ENCODE measurements at places on chromosomes 11 and 22. TPM values are rescaled to one million over a fixed set of nuclear protein-coding genes. Genes with fewer than 3 reads are reported as not detected.

AIFM3 gene
- total RNA-seq, result 5.7 TPM

CST6 gene
- total RNA-seq, result 23.7 TPM

SAA4 gene
- total RNA-seq, result not detected

DCHS1 gene
- total RNA-seq, result 28.0 TPM

TTC38 gene
- total RNA-seq, result 26.3 TPM

INPP5J gene
- total RNA-seq, result 4.5 TPM

IFITM1 gene
- 128 TPM for total RNA-seq

MN1 gene
- 4.0 TPM for total RNA-seq

SCUBE2 gene
- total RNA-seq, result 9.9 TPM

RCOR2 gene
- total RNA-seq, result 0.69 TPM

HOATZ gene
- total RNA-seq, result not detected

OR2D2 gene
- total RNA-seq, result not detected

PPP2R5B gene
- 29.4 TPM for total RNA-seq

SGSM1 gene
- total RNA-seq, result 3.8 TPM

OR10A2 gene
- not detected for total RNA-seq

OR8K1 gene
- total RNA-seq, result not detected

POU2AF3 gene
- total RNA-seq, result 1.8 TPM

PKDREJ gene
- not detected for total RNA-seq

FGF3 gene
- total RNA-seq, result not detected

PRMT3 gene
- total RNA-seq, result 10.2 TPM

MMP12 gene
- 0.75 TPM for total RNA-seq

MS4A4E gene
- total RNA-seq, result 3.0 TPM

VWCE gene
- 1.5 TPM for total RNA-seq

TSKU gene
- total RNA-seq, result 18.1 TPM

CD3D gene
- total RNA-seq, result 8.5 TPM

SMC1B gene
- not detected for total RNA-seq

CLTCL1 gene
- total RNA-seq, result 4.3 TPM

ILK gene
- total RNA-seq, result 148 TPM

FHIP1B gene
- total RNA-seq, result 40.6 TPM

ZNF214 gene
- 3.7 TPM for total RNA-seq

RFPL2 gene
- not detected for total RNA-seq
